ENCODE measurements at places on chromosomes 1 and 21.

GRCh38 chr1:6770751-6771440, 14.4 kb upstream of the CAMTA1 start:
- no peak for DNase-seq

DNA sequence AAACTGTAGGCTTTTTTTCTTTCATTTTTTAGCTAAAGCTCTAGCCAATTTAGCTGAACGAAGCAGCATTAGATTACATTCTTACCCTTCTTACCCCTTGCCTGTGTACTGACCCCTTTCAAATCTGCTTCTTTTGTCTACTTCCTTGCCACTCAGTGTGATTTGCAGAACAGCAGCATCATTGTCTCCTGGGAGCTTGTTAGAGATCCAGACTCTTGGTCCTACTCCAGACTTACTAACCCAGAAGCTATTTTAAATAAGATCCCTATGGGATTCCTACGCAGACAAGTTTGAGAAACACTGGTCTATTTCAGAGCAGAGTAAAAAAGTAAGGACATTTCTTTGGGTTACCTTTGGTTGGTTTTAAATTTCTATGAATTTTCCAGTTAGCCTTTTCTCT, 13.8 kb downstream of the LRRC39 start:
- no peak for DNase-seq

- no peak for DNase-seq
Observed at GRCh38 chr1:14261395-14261794, 337.1 kb upstream of the KAZN start.

GRCh38 chr1:81410941-81411340, 389.8 kb upstream of the ADGRL2 start:
- no peak for DNase-seq

DNA sequence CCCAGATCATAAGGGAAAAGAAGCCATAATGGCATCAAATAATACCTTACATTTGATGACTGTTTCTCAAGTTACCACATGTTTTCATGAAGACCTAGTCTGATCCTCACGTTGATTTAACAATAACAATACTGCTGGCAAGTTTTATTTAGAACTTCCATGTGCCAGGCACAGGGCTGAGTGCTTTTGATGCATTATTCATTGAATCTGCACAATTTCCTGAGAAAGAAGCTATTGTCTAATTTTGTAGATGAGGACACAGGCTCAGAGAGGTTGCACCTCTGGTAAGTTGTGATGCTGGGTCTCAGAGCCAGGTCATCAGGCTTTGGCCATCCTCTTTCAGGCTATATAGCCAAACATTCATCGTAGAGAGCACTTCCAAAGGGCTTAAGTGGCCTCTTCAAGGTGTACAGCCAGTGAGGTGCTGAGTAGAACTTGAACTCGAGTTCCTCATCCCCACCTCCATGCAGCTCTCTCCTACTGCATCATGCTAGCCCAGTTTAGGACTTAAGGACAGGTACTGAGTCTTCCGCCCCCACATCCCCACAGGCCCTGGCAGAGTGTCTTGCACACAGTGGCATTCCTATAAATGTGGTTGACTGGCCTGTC, 8.3 kb upstream of the PEF1 start:
- no peak for DNase-seq

GRCh38 chr1:30379684-30380624, 343.4 kb downstream of the MATN1 start:
- no peak for DNase-seq

GRCh38 chr1:51756290-51756689, 122.2 kb downstream of the NRDC start:
- no peak for DNase-seq

GRCh38 chr1:239843541-239843940, 248.1 kb upstream of the FMN2 start:
- no peak for DNase-seq

- DNase-seq: no peak
Observed at GRCh38 chr1:154750681-154751665, 119.1 kb downstream of the KCNN3 start.

DNA sequence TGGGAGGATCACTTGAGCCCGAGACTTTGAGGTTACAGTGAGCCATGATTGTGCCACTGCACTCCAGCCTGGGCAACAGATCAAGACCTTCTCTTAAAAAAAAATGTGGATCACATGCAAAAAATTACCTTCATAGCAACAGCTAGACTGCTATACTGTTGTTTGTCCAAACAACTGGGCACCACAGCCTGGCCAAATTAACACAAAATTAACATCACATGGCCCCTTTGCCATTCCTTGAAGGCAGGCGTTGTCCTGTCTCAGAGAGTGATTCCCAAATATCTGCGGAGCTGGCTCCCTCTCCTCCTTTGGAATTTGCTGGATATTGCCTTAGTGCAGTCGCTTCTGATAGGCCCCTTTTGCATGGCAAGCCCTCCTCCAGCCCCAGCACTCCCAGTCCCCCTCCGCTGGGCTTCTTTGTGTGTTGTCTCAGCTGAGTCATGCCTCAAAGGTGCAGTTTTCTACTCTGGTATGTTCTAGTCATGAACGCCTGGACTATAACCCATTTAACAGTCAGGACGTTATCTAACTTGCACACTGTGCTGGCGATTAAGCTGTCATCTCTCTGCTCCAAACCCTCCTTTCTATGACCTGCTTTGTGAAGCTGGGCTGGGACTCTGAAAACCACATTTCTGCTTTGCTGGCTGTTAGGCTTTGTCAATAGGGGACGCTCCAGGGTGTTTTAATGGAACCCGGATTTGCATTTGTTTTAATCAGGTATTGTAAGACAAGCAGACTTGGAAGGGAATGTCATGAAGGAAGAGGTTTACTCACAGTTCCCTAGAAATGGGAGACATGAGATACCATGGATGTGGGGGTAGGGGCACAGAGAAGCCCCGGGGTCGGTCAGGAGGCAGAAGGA, 20.1 kb upstream of the HPCAL4 start:
- no peak for DNase-seq

- no peak for DNase-seq
Observed at GRCh38 chr1:78114034-78114956, 68.5 kb downstream of the GIPC2 start.

DNA sequence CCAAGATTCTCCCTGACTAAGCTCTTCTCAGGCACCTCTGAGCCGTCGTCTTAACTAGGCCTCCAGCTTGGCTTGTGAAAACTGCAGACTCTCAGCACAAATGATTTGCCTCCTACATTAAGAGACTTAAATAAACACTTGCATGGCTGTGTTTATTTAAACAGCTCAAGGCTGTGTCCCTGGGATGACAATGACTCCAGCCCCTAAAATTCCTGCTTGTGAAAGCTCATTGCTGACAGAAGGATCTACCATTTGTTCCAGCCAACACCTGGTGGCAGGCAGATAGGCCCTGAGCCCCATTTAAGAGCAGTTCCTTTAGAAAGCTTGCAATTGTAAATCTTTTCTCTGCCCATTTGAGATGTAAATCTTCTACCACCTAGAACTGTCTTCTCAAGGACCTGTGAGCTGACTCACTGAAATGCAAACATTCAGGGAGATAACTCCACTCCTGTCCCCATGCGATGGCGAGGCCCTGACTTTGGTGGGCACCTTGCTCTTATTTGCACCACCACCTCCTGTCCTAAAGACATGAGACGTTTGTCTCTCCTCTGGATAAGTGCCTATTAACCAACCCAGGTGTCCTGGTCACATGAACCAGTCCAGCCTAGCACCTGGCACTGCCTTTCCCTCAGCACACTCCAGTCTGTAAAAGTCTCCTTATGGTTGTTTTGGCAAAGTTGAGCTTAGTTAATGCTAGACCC, 15.1 kb upstream of the PCP4 start:
- DNase-seq: no peak

- no peak for DNase-seq
Observed at GRCh38 chr1:25679171-25679570, 62.6 kb downstream of the MAN1C1 start.

Measured in activated naive CD4-positive, alpha-beta T cell (primary cell).